ENCODE measurements at places on chromosomes 2 and 18.

GRCh38 chr2:241501099-241501541 is 7.3 kb downstream of the STK25 start:
- DNase-seq = no peak

- DNase-seq = no peak
Measured at GRCh38 chr2:86143926-86144685, 38.1 kb downstream of the PTCD3 start.

DNA sequence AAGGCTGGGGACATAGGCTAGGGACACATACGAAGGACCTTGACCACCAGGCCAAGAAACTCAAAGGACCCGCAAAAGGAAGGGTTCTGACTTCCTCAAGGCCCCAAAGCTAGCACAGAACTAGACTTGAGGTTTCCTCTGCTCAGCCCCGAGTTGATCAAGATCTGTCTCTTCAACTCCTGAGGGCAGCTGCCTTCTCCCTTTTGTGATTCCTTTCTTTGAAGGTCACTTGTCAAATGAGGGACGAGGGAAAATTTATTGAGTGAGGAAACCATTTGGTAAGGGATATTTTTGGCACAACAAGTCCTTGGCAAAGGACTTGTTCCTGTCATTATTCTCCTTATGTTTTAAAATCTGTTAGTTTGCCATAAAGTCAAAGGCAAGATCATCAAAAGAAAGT is 12.3 kb upstream of the ROCK2 start:
- DNase-seq = no peak

GRCh38 chr2:233384811-233385488 is 30.7 kb downstream of the DGKD start:
- no peak for DNase-seq

DNA sequence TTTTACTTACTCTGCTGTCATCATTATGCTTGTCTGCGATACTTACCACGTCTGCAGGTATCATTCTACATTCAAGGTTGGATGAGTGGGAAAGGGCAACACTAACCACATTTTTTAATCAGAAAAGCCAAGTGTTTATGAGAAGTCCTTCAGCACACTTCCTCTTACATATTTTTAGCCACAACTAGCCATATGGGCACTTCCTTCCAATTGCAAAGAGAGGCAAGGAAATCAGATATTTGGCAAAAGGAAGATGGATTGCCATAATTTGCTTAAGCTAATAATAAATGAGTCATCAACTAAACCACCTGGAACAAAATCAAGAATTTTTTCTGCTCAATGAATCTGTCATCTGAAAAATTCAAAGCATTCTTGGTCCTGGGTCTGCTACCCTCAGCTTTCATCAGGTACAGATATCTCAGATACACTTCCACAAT is 16.7 kb upstream of the MRO start:
- DNase-seq = no peak

GRCh38 chr2:203225423-203226039 is 13.3 kb upstream of the CYP20A1 start:
- DNase-seq = peak; percentile 38

DNA sequence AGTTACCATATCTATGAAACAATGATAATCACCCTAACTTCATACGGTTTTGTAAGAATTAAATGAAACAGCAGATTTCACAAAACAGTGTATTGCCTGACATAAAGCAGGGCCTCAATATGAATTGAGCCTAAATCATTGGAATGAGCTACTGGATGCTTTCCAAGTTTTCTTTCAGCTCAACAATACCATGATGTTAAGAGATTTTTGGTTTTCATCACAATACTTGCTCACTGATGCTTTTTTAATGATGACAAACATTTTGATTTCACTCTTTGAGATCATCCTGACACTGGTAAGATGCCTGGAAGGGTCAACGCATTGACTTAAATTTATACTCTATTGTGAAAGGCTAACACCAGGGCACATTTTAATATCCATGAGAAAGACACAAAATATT is 377.5 kb downstream of the ZNF521 start:
- no peak for DNase-seq

DNA sequence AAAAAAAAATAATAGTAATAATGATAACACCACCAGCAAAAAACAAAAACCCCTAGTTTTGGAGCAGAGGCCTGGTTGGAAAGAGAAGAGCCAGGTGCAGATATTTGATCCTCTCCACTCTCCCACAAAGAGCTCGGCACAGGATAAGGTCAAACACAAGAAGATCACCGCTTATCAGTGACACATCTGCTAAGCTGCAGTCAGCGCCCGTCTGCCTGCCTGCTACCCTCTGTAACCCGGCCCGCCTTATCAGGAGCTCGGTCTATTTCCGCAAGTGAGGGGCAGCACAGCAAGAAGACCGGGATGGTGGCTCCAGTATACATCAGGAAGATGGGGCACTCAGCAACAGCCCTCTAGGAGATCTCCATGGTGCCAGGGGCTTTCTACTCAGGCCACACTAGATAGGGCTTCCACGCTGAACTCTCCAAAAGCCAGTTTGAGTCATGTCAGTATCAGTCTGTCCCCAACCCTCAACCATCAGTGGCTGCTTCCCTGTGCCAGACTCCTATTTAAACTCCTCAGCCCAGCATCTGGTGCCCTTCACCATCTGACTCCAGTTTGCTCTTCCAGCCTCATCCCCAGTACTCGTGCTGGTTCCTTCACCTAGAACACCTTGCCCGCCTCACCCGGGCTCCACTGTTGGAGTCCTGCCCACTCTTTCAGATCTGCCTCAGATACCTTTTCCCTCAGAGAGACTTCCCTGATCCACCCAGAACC is 67.3 kb upstream of the PPP1CB start:
- DNase-seq = no peak

- no peak for DNase-seq
Measured at GRCh38 chr2:227383686-227384085, 4.1 kb downstream of the SCYGR1 start.

DNA sequence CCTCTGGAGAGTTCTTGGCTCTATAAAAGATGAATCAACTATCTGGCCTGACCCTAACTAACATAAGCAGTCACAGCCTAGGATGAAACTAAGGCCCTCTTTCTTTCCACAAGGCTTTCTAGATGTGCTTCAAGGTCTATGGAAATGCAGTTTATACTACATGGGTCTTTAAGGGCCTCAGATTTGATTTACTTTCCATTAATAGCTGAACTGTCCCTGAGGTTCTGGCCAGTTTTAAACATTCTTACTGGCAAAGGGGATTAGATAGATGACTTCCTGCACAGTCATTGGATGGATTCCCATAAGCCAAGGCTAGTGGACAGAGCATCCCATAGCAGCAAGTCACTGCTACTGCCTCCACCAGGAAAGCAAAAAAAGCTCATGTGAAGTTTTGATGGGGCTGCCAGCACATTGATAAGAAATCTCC is 38.1 kb upstream of the LCLAT1 start:
- no peak for DNase-seq

GRCh38 chr2:71466301-71467179 is 13.2 kb downstream of the DYSF start:
- DNase-seq = peak; percentile 16

DNA sequence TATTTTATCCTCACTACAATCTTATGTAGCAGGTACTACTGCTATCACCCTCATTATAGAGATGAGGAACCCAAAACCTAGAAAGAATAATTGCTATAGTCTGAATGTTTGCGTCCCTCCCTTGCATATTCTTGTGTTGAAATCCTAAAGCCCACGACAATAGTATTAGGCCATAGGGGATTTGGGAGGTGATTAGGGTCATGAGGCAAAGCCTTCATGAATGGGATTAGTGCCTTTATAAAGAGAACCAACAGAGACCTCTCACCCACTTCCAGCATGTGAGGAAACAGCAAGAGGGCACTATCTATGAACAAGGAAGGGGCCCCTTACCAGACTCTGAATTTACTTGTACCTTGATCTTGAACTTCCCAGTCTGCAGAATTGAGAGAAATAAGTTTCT is 500.3 kb upstream of the FAM98A start:
- DNase-seq = no peak

- no peak for DNase-seq
Measured at GRCh38 chr2:29290293-29291047, 175.3 kb downstream of the CLIP4 start.
